Activated naive CD4-positive, alpha-beta T cell treated with anti-CD3 and anti-CD28 coated beads, Interleukin-2, amount 50 U/mL, for 16 hours (primary cell): ENCODE measurements at places on chromosomes 16 and 17.

DNA sequence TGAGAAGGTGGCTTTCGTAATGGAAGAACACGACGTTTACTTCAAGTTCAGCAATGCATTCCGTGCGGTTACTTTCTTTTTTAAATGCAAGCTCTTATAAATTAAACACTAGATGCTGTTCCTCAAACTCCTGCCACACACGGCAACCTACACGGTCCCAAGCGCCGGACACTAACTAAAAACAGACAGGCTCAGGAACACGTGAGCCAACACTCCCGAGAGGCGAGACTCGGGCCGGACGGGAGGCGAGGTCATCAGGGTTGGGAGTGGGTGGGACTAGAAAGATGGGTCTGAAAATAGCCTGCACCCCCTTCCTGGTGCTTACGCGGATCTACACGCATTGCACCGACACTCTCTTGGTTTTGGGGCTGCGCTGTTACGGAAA is 6.4 kb downstream of the CLCN7 start:
- DNase-seq = no peak

DNA sequence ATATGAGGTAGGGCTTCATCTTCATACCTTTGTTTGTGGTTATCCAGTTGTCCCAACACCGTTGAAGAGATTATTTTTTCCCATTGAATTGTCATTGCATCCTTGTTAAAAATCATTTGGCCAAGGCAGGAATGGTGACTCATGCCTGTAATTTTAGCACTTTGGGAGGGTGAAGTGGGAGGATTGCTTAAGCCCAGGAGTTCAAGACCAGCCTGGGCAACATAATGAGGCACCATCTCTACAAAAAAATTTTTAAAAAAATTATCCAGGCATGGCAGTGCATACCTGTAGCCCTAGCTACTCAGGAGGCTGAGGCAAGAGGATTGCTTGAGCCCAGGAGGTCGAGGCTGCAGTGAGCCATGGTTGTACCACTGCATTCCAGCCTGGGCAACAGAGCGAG is 223.9 kb downstream of the TANC2 start:
- DNase-seq = no peak

DNA sequence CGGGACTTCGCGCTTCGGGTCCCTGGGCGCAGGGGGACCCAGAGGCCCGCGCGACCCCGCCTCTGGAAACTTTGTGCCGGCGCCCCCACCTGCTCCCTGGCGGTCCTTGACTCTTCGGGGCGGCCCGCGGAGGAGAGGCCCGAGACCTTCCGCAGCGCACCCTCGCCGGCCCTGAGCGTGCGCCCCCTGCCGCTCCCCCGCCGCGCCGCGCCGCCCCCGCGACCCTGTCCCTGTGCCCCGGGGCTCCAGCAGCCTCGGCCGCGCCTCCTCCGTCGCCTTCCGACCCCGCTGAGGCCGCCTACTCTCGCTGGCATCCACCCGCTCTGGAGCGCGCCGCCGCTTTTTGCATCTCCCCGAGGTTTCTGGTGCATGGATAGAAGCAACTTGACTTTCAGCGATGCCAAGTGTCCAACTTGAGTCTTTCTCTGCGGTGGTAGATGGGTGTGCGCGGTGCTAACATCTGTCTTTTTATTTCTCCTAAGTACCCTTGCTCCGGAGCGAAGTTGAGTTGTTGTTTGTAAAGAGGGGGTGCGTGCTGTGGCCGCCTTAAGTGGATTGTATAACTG is 414 bp downstream of the DUSP14 start:
- DNase-seq = peak; percentile 81

- DNase-seq = no peak
These were observed 18.8 kb downstream of the CLUAP1 start for GRCh38 chr16:3519581-3519980.

DNA sequence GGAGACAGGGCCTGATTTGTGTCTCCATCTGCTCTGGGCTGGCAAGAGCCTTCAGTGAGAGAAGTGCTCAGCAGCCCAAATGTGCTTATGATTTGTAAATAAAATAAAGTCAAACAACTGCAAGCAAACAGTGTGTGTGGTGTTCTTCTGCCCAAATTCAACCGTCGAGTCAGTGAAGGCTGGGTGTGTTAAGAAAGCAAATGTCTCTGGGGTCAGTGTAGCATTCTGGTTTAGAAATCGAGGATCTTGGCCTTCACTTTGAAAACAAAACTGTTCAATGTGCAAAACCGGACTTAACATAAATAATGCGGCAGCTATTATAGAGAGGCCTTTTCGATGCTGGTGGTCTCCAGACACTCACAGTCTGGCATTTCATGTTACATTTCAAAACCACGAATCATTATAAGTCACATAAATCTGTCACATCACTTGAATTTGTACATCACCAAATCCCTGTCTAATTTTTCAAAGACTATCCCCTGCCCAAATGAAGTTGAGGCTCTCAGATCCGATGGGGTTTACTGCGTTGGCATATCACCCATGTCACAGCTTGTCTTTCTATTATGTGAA is 158.6 kb upstream of the MYOCD start:
- DNase-seq = no peak

- no peak for DNase-seq
These were observed 13.1 kb downstream of the POLR2A start for GRCh38 chr17:7497228-7497627.

DNA sequence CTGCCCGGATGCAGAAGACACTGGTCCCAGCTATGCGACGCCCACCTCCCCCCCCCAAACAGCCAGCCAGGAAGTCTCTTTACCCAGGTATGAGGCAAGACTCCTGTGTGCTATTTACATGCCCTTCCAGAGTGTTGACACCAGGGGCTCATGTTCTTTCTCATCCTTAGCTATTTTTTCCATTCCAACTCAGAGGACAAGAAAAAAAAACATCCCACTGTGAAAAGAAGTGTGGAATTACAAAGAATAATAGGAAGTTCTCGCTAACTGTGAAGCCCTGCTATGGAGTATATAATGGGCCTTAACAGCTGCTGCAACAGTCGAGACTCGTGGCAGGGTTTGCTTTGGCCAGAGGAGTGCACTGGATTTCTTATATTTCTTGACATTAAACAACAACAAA is 584.9 kb downstream of the CDH13 start:
- no peak for DNase-seq

DNA sequence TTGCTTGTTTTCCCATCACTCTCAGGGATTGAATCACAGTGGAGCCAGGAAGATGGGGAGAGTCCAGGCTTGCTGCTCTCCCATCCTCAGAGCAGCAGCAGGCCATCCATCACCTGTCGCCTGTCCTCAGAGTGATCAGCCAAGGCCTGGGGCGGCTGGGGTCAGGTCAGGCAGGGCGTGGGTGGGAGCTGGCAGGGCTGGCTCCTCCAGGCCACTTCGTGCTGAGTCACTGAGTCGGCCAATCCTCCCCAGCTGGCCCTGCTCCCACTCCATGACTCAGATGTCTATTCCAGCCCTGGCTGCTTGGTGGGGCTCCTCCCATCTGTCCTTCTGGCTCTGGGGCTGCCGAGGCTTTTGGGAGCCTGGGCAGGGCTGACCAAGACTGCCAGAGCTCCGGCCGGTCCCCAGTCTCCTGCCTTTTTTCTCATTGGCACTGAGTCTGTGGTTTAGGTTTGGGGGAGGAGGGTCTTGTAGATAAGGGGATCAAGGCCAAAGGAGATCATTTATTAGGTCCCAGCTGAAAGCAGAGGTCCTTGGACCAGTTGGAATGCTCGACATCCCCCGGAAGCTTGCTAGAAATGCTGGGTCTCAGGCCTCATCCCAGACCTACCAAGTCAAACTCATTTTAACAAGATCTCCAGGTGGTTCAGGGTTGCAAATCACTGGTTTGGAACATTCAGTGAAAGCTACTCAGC is 72.7 kb downstream of the ABCC1 start:
- DNase-seq = no peak

- no peak for DNase-seq
These were observed 8.3 kb upstream of the PSMD3 start for GRCh38 chr17:39972271-39972670.

GRCh38 chr17:58575511-58575910 is 61.1 kb upstream of the MTMR4 start:
- no peak for DNase-seq

- DNase-seq = no peak
These were observed 268.1 kb downstream of the NPIPA8 start for GRCh38 chr16:18068477-18068876.

GRCh38 chr17:59152925-59153324 is 2.1 kb downstream of the SKA2 start:
- no peak for DNase-seq

GRCh38 chr17:34542700-34543336 is 36.6 kb upstream of the TMEM132E start:
- peak; percentile 38 for DNase-seq

DNA sequence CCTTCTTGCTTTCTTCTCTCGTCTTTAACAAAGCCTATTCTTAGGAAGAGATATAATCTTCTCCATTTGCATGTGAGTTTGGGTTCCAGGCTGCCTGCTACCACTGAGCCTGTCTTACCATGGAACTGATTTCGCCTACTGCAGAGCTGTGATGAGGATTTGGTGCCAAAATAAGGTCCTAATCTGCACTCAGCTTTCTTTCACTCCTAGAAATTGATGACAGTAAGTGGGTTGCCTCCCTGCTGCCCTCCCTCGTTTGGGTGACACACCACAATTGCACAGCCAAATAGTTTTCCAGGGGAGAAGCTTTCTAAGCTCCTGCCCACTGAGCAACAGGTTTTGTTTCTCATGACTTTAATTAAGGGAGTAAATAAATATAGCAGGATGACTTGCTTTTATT is 25.1 kb upstream of the ASIC2 start:
- no peak for DNase-seq

DNA sequence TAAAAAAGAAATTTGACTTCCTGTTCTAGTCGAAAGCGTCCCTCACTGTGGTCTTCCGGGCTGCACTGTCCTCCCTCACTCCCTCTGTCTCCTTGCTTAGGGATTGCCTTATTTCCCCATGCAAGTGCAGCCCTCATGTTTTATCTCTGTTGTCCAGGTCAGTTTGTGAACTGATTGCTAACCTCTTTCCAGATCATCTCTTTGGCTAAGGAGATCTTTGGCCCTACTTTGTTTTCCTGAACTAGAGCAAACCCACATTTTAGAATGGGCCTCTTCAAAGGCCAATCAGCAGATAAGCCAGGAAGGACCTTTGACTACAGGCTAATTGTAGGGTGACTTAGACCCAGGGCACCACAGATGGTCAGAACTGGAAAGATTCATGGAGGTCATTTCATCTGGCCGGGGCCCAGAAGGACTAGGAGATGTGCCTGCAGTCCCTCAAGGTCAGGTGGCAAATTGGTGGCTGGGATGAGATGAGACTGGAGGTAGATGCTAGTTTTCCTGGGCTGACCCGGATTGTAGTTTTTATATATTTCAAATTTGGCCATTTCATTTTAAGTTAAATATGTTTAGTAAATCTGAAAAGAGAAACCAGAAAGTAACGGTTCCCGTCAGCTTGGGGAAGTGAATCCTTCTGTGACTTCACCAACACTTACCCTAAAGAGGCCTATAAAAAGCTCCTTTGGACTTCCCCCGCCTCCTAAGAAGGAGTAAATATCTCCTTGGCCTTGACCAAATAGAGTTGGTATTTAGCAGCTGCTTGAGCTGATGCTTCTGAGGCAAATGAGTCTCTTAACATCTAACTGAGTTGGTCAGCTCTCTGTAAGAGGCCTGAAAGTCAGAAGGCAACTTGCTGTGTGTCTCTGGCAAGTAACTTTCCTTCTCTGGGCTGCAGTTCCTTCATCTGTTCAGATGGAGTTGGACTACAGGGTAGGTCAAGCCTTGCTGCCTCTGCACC is 6.2 kb upstream of the SLC25A19 start:
- DNase-seq = no peak

GRCh38 chr17:59219370-59219769 is 941 bp upstream of the GDPD1 start:
- DNase-seq = no peak

- DNase-seq = no peak
These were observed 36.6 kb downstream of the TTC19 start for GRCh38 chr17:16036261-16036660.

- DNase-seq = no peak
These were observed 1.9 kb upstream of the UNC13D start for GRCh38 chr17:75845933-75846691.

GRCh38 chr17:50931144-50931908 is 65.2 kb upstream of the TOB1 start:
- peak; percentile 59 for DNase-seq

- no peak for DNase-seq
These were observed 118.3 kb upstream of the EEF2KMT start for GRCh38 chr16:5215901-5216300.

- DNase-seq = no peak
These were observed 76.0 kb downstream of the CHD9NB start for GRCh38 chr16:52976539-52977167.

- DNase-seq = peak; percentile 80
These were observed 11.1 kb downstream of the LPO start for GRCh38 chr17:58249270-58250133.

DNA sequence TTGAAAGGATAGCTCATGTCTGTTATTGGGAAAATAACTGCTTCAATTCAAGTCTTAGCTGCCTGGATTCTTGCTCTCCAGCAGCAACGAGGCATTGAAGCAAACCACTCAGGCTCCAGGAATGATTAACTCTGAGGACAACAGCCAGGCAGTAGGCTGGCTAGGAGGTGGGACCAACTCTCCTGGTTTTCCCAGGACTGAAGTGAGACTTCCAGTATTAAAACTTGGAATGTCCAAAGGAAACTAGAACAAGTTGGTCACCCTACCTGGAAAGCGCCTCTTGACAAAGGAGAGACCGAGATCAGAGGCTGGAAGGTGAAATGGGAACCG is 100.7 kb downstream of the SALL1 start:
- DNase-seq = no peak

DNA sequence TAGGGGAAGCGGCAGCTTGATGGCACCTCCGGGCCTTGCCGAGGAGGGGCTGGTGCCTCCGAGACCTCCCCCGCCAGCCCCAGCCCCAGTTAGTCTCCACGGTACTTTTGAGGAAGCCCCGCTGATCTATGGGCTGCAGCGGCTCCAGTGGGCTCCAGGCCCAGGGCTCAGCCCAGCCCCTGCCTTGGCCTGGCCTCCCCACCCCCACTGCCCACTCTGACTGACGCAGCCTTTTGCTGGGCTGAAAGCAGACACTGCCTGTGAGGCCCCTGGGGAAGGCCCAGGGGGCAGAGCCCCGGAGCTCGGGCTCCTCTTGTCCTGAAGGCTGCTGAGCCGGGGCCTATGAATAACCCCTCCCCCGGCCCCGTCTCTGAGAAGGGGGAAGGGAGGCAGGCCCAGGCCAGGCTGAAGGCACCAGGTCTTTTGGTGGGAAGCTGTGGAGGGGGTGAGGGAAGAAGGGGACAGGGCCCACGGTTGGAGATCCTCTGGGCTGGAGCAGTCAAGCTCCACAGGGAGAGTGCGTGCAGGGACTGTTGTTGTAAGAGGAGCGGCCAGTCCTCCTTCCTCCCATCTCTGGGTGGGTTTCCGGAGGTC is 7.5 kb upstream of the SMTNL2 start:
- no peak for DNase-seq
